Activated T-cell treated with anti-CD3 and anti-CD28 coated beads for 4 hours (primary cell): ENCODE measurements at places on chromosomes 2 and 18.

DNA sequence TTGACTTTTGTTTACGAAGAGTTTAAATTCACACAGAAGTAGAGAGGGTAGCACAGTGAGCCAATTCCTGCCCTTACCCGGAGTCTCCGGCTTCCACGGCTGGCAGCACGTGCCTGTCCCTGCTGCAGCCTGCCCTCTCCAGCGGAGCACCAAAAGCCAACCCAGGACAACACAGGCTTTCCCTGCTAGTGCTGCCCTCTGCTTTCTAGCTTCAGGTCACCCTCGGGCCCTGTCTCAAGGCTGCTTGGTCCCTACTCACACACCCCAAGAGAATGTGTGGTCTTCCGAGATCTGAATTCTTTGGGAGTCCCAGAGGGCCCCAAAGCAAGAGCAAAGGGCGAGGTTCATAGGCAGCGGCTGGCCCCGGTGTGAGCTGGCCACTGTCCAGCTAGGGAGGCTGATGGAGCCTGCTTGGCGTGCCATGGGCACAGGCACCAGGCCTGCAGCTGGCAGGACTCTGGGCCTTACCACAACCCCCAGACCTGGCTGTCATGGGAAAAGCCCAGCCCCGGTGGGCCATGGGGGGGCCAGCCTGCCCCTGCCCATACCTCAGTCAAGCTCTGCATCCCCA lies 7.0 kb upstream of the HS6ST1 start:
- no peak for DNase-seq

- no peak for DNase-seq
Measured at GRCh38 chr18:77320971-77321559, 71.4 kb downstream of the GALR1 start.

DNA sequence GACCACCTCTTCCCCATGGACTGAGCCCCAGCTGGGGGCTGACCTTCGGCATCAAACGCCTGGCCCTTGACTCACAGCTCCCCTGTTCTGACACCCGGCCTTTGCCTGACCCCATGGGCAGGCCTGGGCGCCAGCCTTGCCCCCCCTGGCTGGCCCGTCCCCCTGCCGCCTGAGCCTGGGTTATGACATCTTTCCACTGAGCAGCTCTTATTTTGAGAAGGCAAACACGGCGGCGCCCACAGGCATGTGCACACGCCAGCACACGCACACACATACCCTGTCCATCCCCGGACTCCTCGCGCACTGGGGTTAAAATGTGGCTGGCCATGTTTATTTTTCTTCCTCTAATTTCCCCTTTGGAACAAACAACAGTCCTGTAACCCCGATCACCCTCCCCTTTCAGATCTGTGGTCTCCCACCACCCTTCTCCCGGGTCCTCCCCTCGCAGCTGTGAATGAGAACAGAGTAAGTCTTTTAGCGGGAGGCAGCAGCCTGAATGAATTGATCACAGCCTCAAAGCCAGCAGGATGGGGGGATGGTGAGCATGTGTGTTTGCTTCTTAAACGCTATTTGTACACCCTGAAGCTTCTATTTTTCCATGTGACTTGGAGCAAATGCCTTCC lies 11.8 kb upstream of the ATOH8 start:
- DNase-seq, result no peak

DNA sequence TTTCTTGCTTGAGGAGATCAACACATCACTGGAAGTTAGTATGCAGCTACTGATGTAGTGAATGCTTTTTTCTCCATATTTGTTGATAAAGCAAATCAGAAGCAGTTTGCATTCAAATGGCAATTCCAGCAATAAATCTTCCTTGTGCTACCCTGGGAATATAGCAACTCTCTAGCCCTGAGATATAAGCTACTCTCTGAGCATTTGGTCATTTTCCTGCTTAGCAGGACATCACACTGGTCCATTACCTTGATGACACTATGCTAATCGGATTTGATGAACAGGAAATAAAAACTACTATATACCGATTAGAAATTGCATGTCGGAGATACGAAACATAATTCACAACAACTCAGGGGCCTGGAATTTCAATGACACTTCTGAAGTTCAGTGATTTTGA lies 152.7 kb downstream of the CBLN2 start:
- DNase-seq, result no peak

DNA sequence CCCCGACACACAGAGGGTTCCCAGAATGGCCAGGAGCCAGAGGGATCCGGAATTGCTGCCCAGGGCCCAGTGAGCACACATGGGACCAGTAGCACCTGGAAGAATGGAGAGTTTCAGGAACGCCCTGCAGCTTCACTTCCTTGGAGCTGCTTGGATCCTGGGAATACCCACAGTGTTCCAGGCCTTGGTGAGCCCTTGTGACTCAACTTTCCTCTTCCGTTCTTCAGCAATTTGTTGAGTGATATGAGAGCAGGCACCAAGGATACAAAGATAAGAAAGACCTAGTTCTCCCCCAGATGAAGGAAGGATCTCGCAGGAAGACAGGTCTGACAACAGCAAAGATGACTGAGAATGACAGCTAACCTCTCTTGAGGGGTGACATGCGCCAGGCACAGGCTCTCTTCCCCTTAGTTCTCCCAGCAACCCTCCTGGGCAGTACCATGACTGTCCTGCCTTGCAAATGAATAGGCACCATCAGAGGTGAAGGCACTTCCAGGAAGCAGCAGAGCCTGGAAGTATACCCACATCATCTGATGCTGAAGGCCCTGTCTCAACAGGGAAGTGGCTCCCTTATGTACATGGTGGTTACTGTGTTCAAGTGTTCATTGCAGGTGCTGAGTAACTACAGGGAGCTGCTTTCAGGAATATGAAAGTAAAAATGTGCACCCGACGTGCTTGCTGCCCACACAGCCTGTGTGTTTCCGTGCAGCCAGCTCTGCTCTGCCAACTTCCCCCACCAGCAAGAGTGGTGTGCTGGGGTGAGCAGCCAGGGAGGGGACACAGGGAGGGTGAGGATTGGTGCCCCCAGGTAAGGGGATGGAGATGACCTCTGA lies 116.2 kb downstream of the STPG4 start:
- no peak for DNase-seq

GRCh38 chr2:189540551-189540950 lies 40.0 kb downstream of the SLC40A1 start:
- DNase-seq, result no peak

- DNase-seq, result no peak
Measured at GRCh38 chr18:32189790-32190189, at the start of gene MEP1B. Gene MEP1B (plus strand): TSS chr18:32190039. CDS start chr18:32190071, 32 bp downstream.

GRCh38 chr2:183179156-183179555 lies 54.9 kb downstream of the NUP35 start:
- DNase-seq, result no peak

GRCh38 chr2:53640466-53640865 lies 127.1 kb upstream of the CHAC2 start:
- DNase-seq, result no peak

GRCh38 chr2:11564816-11565567 lies 31.1 kb downstream of the GREB1 start:
- DNase-seq, result no peak

DNA sequence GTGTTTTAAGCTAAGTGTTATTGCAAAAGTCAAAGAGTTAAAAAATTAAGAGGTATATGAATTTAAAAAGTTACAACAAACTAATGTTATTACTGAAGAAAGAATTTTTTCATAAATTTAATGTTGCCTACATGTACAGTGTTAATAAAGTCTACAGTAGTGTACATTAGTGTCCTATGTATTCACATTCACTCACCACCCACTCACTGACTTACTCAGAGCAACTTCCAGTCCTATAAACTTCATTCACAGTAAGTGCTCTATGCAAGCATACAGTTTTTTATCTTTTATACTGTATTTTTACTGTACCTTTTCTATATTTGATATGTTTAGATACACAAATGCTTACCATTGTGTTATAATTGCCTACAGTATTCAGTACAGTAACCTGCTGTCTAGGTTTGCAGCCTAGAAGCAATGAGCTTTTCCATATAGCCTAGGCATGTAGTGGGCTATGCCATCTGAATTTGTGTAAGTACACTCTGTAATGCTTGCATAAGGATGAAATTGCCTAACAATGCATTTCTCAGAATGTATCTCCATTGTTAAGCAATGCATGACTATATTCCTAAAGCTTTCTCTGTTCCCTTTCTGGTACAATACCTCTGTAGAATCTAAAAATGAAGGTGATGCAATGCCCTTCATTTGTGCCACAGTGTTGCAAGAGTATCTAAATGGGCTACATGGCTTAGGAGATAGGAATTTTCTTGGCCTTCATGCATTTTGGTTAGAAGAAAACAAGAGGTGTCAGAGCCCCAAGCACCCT lies 370.8 kb upstream of the NT5C1B start:
- no peak for DNase-seq

DNA sequence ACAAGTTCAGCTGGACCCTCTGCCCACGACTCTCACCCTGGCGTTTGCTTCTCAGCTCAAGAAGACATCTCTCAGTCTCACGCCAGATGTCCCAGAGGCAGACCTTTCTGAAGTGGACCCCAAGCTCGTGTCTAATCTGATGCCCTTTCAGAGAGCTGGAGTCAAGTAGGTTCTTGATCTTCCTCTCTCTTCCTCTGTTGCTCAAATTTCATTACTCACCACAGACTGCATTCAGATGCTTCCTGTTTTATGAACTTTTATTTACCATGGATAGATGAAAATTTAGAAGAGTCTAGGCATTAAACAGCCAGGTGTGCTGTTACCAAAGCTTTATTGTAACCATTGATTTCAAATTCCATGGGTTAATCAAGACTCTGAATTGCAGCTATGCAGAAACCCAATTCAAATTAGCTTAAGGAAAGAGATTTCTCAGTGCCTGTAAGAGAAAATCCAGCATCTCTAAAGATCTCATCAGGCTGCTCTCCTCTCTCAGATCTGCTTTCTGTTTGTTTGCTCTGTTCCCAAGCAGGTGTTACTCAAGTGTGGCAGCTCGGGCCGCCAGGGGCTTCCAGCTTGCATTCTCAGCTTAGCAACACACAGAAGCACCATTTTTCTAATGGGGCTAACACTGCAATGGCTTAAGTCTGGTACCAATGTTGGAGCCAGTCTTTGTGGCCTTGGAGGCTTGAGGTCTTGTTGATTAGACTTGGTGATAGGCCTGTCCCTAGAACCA lies 16.5 kb downstream of the SMARCAL1 start:
- DNase-seq, result no peak

GRCh38 chr2:107160640-107161239 lies 274.8 kb upstream of the ST6GAL2 start:
- no peak for DNase-seq

DNA sequence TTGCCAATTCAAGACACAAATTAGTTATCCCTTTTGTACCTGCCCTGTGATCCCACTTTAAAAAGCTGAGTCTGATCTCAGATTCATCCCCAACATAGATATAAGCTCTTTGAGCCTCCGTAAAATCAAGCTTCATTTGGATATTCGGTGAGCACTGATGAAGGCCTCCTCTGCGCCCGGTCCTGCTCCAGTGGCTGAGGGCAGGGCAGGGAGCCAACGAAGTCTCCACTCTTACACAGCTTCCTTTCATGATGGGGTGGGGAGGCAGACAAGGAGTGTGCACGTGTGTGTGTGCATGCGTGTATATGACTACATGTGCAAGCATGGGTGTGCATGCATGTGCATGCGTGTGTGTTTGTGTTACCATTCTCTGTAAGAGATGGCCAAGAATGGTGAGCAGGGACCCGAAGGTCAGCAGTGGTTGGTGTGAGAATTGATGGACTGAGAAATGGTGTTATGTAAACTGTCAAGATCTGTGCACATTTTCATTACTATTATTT lies 43.6 kb downstream of the IL1RL2 start:
- DNase-seq, result no peak

DNA sequence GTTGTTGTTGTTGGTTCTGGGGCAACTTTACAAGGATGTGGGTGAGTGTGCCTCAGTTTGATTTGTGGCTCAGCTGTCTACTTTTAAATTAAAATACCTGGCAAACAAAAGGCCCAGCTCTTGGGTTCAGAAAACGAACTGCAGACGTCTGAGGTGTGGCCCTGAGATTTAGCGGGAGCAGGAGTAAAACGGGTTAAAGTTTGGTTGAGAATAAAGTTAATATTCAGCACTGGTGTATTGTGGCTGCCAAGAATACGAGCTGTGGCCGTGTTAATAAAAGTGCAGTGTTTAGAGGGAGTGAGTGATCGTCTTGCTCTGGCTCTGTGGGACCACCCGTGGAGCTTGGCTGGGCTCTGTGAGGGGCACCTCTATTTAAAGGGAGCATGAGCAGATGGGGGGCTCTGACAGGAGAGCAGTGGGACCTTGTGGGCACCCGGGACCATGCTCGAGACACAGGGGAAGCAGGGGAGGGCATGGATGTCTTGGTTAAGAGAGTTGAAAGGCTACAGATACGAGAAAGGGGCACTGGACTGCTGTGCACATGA lies 80.3 kb downstream of the VAPA start:
- DNase-seq, result no peak
